T-cell (primary cell): ENCODE measurements at places on chromosomes 13 and 19.

GRCh38 chr19:6958791-6959190, 62.4 kb downstream of the MBD3L2B start:
- no peak for DNase-seq

- DNase-seq = no peak
Observed at GRCh38 chr13:66849706-66850105, 380.4 kb downstream of the PCDH9 start.

DNA sequence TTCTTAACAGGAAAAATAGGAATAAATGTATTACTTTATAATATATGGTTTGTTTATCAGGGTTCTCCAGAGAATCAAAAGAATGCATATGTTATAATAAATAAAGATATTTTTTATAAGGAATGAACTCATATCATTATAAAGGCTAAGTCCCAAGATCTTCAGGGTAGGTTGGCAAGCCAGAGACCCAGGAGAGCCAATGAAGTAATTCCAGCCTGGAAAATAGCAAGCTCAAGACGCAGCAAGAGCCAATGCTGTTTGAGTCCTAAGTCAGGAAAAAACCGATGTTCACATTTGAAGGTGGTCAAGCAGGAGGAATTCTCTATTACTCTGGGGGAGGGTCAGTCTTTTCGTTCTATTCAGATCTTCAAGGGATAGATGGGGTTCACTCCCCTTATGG, 490.0 kb downstream of the PCDH20 start:
- DNase-seq = no peak

DNA sequence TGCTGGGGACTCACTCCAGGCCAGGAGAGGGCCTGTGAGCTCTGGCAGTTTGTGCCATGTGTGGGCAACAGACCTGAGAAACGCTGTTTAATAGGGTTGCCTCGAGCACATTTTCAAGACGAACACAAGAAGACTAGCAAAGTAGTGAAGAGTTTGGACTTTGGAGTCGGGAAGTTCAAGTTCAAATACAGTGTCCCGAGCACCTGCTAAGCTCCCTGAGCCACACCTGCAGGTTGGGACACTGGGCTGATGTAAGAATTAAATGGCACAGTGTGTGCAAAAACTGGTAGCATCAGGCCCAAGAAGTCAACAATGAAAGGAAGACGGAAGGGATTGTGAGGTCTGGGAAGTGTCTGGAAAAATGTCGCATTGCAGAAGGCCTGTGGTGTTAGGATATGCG, 112.8 kb upstream of the PABPC3 start:
- DNase-seq = no peak

- no peak for DNase-seq
Observed at GRCh38 chr13:85535316-85536084, 263.7 kb downstream of the SLITRK6 start.

DNA sequence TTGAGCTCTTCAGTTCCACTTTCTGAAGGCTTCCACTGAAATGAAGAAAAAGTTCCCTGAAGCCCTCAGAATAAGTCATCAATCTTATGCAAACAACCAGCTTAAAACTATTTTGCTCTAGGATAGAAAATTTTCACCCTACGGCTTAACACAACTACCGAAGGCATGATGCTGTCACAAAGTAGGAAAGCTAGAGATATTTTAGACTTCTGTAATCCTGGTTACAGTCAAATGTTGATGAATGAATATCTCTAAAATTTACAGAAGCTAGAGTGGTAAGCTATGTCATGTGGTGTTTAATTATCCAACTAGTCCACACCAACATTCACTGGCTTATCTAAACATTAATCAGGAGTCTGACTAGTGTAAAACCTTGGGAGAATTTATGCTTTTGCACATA, 197.9 kb downstream of the SUCLA2 start:
- no peak for DNase-seq

DNA sequence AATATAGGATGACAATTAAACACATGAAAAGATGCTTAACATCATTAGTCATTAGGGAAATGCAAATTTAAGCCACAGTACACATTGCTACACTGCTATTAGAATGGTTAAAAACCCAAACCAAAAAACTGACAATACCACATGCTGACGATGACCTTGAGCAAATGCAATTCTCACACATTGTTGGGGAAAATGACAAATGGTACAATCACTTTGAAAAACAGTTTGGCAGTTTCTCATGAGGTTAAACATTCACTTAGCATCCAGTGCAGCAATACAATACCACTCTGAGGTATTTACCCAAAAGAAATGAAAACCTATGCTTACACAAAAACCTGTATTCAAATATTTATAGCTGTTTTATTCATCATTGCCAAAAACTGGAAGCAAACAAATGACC, 11.3 kb downstream of the FLT3 start:
- no peak for DNase-seq

- DNase-seq = no peak
Observed at GRCh38 chr13:21531455-21531854, 72.4 kb upstream of the ZDHHC20 start.

GRCh38 chr13:32825481-32825880, 190.7 kb upstream of the KL start:
- no peak for DNase-seq

DNA sequence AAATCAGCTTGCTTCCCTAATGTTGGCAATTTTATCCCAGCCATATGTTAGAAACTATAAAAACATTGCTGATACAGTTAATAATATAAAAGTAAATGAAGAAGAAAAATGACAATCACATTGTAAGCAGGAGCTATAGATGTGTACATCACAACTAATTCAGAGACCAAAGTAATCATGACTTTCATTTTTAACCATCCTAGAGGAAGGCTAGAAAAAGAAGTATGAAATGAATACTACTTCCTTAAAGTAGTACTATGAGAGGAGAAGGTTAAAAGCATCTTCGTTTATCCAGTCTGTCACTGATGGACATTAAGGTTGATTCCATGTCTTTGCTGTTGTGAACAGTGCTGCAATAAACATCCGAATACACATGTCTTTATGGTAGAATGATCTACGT, 135.5 kb downstream of the IRS2 start:
- no peak for DNase-seq

DNA sequence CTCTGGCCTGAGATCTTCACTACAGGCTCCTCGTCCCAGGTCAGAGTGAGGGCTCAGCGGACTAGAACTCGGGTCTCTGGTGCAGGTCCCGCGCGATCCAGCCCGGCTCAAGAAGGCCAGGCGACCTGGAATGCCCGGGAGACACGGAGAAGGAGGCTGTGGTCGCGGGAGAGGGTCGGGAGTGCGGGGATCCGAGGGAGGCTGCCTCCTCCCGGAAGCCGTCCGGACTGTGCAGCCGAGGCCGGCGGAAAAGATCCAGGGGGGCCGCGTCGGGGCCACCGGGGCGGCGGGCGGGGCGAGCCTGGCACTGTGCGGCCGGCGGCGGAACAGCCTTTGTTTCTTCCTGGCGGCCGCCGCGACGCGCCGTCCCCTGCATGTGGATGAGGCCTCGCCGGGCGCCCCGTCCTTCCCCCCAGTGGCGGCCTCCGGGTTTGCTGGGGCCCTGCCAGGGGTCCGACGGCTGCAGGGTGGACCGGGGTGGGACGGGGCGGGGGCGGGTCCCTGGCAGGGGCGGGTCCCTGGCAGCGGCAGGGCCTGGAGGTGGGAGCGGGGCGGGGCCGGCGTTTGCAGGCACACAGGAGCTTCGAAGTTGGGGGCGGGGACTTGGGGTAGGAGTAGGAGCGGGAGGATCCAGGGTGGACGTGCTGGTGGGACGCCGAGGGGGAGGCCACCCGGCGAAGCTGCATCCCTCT, 1.0 kb upstream of the SLC7A10 start:
- DNase-seq = no peak

DNA sequence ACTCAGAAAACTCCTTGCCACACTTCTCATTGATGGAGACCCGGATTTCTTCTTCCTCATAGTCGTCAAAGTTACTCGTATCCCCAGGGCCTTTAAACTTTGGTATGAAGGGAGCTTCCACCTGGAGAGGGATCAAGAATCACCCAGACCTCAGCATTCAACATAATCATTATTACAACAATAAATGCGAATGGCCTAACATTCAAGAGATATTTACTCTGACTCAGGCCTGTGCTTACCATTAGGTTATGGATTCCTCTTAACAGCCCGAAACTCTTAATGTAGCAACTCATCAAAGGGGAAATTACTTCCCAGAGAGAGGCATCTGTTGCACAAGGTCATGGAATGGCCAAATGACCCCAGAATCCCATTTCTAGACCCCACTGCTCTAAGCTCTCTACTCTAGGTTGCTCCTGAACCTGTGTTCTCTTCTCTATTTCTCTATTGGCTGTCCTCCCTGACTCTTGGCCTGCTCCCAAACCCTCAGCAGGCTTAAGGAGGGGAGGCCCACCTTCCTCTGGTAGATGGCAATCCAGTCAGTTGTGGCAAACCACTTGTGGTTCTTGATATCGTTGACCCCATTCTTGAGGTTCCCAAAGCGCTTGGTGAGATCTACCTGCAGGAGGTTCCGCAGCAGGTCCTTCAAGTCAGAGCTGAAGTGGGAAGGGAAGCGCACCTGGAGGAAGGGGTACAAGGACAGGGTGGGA, 2.7 kb upstream of the SAMD1 start:
- DNase-seq = no peak

- no peak for DNase-seq
Observed at GRCh38 chr19:43638214-43638994, 1.2 kb downstream of the CADM4 start.

GRCh38 chr19:55302318-55302703, 18.5 kb downstream of the BRSK1 start:
- DNase-seq = no peak

DNA sequence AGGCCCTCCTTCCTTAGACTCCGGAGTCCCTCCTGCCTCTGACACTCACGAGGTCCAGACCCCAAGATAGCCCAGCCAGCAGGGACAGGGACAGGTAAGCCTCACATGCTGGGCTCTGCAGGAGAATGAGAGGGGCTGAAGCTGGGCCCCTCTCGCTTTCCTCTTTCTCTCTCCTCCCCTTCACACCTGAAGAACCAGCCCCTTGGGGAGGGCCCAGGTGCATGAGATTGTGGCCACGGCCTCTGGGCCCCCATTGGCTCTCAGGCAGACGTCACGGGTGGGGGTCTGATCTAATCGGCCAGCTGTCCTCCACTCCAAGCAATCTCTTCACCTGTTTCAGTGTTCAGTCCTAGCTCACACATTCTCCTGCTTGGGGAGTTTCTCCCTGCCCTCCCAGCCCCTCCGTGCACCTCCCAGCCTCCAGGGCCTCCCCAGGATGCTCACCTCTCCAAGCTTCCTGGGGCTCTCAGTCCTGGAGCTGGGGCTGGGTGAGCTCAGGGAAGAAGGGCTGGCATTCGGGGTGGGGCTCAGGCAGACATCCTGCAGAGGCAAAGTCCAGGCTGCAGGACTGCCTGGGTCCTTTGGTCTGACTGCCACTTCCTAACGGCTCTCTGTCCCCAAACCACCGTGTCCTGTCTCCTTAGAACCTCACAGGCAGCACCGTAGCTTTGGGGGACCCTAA, 2.8 kb downstream of the TMEM150B start:
- no peak for DNase-seq

- DNase-seq = no peak
Observed at GRCh38 chr19:8109890-8110662, 39.3 kb downstream of the FBN3 start.

GRCh38 chr19:5309438-5310204, 31.0 kb downstream of the PTPRS start:
- no peak for DNase-seq

DNA sequence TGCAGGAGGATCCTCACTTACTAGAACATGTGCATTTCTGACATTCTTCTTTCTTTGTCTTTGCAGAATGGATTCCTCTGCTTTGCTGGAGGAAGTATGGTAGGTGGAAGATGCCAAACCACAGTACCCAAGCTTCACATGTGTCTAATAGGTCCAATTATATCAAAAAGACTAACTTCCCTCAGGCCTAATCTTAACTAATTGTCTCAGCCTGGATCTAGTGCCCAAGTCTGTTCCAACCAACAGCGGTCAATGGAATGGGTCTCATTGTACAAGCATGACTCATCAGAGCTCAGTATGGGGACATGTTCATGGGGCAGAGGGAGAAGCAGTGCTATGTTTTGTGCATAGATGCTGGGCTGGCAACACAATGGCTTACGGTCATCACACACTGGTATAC, 81.6 kb upstream of the CSNK1A1L start:
- no peak for DNase-seq

- no peak for DNase-seq
Observed at GRCh38 chr19:2952953-2953481, 8.2 kb upstream of the ZNF77 start.

DNA sequence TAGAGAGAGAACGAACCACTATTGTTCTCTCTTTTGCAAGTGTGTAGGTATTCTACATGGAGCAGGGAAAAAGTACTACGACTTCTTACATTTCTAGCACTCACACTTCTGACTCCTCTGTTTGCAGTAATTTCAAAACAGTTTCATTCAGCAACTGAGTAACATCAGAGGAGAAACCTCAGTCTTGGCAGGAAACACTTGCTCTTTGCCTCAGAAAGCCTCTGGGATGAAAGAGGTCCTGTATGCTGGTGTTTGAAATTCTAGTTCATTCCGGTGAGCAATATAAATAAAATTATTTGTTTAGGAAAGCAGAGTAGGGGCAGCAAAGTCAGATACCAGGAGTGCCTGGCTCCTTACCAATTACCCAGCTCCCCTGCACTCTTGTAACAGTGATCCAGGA, 595.5 kb downstream of the TBC1D4 start:
- no peak for DNase-seq

DNA sequence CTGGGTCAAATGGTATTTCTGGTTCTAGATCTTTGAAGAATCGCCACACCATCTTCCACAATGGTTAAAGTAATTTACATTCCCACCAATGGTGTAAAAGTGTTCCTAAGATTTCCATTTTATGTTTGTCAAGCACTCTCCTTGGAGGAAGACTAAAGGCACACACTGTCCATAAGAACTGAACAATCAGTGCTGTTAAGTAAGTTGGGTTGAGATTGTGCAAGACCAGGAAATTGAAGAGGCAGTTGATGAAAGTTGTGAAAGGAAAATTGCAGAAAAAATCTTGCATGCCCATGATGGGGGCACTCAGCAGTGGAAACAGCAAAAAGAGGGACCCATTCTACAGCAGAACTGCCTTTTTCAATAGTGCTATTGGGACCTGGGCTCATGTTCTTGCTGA, 323.6 kb downstream of the DLEU7 start:
- no peak for DNase-seq

- DNase-seq = no peak
Observed at GRCh38 chr19:57010541-57010940, 109.2 kb upstream of the USP29 start.

DNA sequence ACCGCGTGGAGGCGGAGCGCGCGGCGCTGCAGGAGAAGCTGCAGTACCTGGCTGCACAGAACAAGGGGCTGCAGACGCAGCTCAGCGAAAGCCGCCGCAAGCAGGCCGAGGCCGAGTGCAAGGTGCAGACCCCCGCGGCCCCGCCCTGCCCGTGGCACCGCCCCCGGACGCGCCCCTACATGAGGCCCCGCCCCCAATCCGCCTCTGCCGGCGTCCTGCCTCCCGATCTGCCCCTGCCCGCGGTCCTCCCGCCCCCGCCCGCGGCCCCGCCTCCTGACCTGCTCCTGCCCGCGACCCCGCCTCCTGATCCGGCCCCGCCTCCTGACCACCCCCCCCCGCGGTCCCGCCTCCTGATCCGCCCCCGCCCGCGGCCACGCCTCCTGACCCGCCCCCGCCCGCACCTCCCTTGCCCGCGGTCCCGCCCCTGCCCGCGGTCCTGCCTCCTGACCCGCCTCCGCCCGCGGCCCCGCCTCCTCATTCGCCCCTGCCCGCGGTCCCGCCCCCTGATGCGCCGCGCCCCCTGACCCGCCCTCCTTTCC, 11.7 kb downstream of the PRR36 start:
- DNase-seq = peak; percentile 60
